ENCODE measurements at places on chromosomes 3 and 15.
A peak's percentile ranks its signal among the peaks of the same experiment; 100 is the strongest.

DNA sequence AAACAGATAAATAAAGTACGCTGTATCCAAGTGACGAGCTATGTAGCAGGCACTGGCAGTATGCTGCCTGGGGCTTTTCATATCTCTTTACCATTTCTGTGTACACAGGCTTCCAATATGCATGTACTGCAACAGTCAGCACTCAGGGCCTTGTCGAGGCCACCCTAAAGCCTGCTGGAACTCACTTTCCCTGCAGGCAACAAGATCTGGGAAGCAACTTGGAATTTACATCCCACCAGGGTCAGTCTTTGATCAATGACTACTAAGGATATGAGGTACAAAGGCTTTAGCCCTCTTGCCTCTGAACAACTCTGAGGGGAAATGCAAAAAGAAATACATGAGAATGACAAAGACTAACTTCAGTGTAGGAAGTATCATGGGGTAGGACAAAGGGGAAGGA lies 101.8 kb upstream of the ARL6 start:
- DNase-seq, result no peak

- DNase-seq, result no peak
These were observed 28.3 kb downstream of the LRIG1 start for GRCh38 chr3:66472313-66473134.

DNA sequence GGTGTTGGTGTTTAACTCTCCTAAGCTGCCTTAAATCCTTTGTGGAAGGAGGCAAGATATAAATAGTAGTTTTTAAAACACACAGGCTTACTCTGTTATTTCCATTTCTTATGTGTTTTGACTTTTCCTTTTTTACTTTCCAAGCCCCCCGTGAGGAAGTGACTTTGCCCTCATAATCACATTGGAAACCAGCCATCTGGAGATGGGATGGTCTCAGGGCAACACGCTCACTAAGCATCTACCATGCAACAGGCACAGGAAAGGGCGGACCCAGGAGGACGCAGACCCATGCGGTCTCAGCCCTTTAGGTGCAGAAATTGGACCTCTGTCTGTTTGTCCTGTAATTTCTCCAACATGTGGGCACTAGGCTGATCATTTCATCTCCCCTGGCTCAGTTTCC lies 115.7 kb downstream of the PDZRN3 start:
- no peak for DNase-seq

GRCh38 chr15:43775411-43775965 lies 1.3 kb downstream of the ELL3 start:
- no peak for DNase-seq

GRCh38 chr3:171169866-171170265 lies 143.3 kb upstream of the SLC2A2 start:
- no peak for DNase-seq

- DNase-seq, result no peak
These were observed 157.0 kb downstream of the CHST2 start for GRCh38 chr3:143276592-143276991.

GRCh38 chr3:111807826-111808225 lies 51.2 kb upstream of the PHLDB2 start:
- no peak for DNase-seq

DNA sequence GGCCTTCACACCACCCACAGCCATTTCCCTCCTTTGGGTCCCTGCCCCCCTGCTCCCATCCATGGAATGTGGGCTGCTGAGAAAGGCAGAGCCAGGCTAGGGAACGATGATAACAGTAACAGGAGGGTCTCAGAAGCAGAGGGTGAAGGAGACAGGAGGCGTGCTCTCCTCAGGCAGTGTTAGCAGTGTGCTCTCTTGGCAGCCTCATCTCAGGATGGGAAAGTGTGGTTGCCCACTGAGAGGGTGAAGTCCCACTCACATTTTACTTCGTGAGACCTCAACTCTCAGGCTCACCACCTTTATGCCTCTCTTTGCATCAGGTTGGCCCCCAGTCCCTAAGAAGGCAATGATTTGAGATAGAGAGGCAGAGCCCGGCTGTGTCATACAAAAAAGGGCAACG lies 24.5 kb downstream of the TIGIT start:
- DNase-seq, result no peak

DNA sequence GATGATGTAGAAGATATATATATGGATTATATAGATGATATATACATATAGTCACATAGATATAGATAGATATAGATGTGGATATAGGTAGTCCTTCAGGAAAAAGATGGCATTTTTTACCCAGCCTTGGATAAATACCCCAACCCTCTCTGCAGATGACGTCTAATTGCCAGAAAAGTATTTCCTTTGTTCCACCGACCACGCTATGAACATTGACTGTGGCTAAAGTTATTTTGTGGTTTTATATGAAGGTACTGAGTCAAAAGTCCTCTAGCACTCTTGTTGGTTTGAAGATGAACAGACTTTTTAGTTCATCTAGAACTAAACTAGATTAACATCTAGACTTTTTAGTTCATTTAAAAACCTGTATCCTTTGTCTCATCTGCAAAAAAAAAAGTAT lies 207.7 kb downstream of the PLOD2 start:
- no peak for DNase-seq

GRCh38 chr15:98728811-98729160 lies 80.4 kb downstream of the IGF1R start:
- DNase-seq, result no peak

DNA sequence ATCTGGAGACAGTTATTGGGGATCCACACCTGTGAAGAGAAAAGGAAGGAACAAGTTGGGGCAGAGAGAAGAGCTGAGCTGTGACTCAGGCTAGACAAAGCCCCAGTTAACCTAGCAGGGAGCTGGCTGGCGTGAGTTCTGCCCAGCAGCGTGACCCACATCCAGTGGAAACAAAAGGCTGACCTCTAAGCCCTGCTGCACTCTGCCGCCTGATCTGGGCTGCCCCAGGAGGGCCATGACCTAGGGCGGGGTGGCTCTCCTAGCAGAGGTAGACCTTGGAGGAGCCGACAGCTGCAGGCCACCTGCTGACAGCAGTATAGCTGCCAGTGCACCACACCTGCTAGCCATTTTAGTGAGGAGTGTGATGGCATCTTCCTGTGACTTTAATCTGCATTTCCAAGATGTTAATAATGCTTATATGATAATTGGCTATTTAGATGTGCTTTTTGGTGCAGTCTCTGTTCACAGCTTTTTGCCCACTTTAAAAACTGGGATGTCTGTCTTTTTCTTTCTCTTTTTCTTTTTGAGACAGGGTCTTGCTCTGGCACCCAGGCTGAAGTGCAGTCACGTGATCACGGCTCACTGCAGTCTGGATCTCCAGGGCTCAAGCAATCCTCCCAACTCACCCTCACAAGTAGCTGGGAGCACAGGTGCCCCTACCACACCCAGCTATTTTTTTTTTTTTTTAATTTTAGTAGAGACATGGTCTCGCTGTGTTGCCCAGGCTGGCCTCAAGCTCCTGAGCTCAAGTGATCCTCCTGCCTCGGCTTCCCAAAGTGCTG lies 78.1 kb downstream of the LSM3 start:
- no peak for DNase-seq

GRCh38 chr3:124552224-124552623 lies 178.0 kb upstream of the UMPS start:
- no peak for DNase-seq

DNA sequence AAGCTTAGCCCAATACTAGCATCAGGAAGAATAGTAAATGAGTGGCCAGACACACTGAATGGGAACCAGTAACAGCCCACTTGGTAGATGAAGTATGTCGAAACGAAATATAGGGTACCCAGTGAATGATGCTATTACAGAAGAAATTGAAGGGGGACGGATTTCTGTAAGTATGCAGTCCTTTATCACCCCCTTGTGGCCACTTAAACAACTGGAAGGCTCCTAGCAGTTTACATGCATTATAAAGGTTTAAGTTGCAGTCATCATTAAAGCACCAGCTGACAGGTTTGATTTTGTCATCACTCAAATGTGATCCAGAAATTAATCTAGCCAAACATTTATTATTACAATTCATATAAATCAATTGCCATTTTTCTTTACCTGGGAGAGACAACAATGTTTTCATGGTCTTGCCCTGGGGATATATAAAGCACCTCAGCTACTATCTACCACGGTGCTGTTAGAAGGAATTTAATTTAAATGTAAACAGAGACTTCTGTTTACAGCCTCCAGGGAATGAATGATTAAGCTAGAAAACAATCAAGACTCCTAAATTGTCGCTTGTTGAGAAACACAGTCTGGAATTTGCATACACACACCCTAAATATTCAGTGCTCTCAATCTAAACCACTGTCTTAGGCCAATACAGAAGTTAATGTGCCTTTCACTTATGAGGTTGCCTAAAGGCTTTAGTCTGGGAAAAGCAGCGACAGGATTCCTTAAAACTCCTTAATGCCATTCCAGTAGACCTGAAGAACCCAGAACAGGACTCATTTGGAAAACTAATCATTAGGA lies 7.8 kb downstream of the EIF1B start:
- DNase-seq, result peak; percentile 8

DNA sequence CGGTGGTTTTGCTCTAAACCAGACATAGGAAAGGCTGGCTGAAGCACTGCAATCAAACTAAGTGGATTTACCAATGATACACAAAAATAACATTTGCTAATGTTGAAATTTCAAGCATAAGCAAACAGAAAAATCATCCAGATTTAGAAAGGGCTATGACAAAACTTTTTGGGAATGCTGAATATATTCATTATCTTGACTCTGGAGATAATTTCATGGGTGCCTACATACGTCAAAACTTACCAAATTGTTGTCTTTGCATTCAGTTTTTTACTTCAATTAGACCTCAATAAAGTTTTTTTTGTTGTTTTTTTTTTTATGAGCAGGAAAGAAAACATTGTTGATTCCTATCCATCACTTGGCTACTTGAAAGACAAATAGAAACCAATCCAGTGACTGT lies 140.8 kb downstream of the NR2E3 start:
- no peak for DNase-seq

GRCh38 chr3:176428552-176428951 lies 768.7 kb downstream of the TBL1XR1 start:
- no peak for DNase-seq

- no peak for DNase-seq
These were observed 729.7 kb downstream of the ROBO1 start for GRCh38 chr3:79038057-79038456.

GRCh38 chr3:32373276-32373675 lies 18.4 kb upstream of the CMTM7 start:
- DNase-seq, result no peak

GRCh38 chr15:63319065-63319464 lies 41.7 kb downstream of the APH1B start:
- no peak for DNase-seq

- no peak for DNase-seq
These were observed 6.2 kb downstream of the TSPAN3 start for GRCh38 chr15:77064539-77065308.

DNA sequence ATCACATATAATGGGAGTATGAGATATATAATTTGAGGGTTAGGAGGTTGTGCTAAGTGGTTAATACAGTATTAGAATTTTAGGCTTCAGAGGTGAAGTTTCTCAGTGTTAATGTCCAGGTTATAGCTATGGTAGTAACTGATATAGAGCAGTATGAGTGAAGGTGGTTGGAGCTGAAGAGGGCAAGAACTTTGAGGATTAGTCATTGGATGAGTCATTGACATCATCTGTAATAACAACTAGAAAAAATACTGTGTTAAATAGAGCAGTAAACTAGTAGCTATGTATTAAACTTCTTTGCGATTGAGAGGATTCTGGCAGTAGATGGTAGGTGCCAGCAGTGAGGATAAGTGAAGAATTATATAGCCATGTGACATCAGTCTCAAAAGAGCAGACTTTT lies 47.5 kb upstream of the EIF3J start:
- no peak for DNase-seq

DNA sequence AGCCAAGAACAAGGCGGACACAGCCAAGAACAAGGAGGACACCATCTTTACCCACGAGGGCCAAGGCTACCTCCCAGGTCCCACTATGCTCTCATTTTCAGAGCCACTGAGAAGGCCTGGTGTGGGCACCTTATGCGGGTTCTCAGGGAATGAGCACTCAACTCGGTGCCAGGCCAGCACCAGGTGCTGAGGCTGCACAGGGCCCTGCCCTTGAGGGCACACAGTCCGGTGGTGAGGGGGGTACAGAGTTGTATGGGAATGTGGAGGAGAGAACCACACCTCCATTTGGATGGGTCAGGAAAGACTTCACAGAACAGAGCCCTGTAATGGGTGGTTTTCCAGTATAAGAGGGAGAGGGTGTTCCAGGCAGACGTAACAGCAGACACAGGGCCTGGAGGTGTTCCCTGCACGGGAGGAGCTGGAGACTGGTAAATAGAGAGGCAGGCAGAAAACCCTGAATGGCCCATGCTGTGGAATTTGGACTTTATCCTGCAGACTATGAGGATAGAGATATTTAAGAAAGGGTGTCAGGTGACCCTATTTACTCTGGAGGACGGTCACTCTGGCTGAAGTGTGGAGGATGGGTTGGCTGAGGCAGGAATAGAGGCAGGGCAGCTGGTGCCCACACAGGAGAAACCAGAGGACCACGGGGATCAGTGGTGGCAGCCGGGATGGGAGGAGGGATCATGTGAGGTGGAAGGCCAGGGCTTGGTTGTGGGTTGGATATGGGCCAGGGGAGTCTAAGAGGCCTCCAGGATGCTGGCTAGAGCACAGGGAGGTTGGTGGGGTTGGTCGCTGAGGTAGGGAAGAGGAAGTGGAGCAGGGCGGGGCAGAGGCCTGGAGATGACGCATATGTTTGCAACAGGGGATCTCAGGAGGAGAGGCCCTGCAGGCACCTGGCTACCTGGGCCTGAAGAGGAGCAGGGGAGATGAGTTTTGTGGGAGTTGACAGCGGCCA lies 34.6 kb downstream of the CRABP1 start:
- DNase-seq, result no peak

DNA sequence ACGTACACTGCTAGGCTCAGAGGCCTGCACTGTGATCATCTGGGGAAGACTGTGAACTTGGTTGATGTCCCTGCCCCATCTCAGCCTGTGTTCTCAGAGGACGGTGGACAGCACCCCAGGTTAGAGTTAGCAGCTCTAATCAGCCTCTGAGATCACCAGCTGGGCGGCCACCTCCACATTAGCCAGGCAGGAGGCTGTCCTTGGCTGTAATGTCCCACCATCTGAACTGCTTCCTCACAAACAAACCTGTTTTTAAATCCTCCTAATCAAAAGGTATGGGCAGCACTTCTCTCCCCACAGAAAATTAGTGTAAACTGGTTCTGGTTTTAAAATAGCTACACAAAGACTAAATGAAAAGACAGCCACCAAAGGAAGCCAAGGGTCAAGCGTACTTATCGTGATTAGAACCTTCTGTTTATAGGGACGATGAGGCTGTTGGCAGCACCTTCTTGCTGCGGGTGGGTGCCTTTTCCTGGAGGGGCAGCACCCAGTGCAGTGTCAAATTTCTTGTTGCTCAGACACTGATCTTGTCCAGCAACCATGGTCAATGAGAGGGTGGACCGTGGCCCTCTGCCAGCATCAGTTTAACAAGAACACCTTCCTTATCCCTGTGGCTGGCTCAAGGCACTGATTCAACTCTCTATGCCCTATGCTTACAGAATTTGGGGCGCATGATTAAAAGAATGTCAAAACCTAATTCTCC lies 24.6 kb downstream of the ACSBG1 start:
- no peak for DNase-seq

GRCh38 chr3:116474801-116475200 lies 29.5 kb upstream of the LSAMP start:
- DNase-seq, result no peak

GRCh38 chr3:172441581-172441980 lies 6.7 kb downstream of the GHSR start:
- DNase-seq, result no peak

All from stimulated activated CD8-positive, alpha-beta memory T cell treated with anti-CD3 and anti-CD28 coated beads, Interleukin-4, amount 100 ng/mL, for 4 hours (primary cell).